CD4-positive, alpha-beta T cell treated with Interleukin-6 at 100 ng/mL for 8 hours (primary cell): ENCODE measurements at places on chromosomes 7 and 10.

GRCh38 chr7:113197274-113197673 is 78.9 kb upstream of the SMIM30 start:
- no peak for DNase-seq

- no peak for DNase-seq
Observed at GRCh38 chr7:14760730-14761478, 141.6 kb downstream of the DGKB start.

GRCh38 chr10:120861178-120861855 is 10.2 kb downstream of the WDR11 start:
- no peak for DNase-seq

- peak; percentile 53 for DNase-seq
Observed at GRCh38 chr10:122565766-122566206, 5.2 kb downstream of the DMBT1 start.

DNA sequence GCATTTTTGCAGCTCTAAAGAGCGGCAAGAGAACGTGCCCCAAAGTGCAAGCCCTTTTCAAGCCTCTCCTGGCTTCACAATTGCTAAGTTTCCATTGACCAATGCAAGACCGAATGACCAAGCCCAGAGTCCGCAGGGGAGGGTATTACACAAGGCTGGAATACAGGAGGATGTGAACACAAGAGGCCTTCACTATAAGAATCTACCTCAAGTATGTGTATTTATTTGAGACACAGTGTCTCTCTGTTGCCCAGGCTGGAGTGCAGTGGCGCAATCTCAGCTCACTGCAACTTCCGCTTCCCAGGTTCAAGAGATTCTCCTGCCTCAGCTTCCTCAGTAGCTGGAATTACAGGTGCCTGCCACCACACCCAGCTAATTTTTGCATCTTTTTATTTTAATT is 22.2 kb upstream of the TPST1 start:
- no peak for DNase-seq

DNA sequence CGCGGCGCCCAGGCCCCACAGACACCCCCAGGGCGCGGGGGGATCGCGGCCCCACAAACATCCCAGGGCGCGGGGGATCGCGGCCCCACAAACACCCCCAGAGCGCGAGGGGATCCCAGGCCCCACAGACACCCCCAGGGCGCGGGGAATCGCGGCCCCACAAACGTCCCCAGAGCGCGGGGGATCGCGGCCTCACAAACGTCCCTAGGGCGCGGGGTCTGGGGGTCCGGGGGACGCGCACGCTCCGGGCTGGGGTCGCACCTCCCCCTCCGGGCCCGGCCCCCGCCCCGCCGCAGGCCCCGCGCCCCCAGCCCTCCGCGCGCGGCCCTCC is 382 bp downstream of the DIP2C start:
- no peak for DNase-seq

DNA sequence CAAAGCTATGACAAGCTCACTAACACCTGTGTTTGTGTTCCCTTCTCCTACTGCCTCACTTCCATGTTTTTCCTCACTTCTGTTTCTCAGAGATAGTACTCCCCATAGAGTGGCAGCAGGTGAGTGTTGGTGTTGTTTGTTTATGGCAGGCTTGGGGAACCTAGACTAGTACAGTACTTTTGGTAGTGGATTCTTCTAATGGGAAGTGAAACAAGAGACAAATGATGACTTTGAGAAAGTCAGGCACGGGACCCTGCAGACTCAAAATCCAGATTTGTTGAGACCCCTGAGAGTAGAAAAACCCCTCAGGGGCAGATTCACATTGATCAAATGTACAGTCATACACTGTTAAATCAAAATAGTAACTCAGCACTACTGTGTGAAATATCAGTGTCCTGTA is 6.4 kb upstream of the CFAP69 start:
- no peak for DNase-seq

- DNase-seq: no peak
Observed at GRCh38 chr7:77887567-77887966, 89.0 kb downstream of the PHTF2 start.

DNA sequence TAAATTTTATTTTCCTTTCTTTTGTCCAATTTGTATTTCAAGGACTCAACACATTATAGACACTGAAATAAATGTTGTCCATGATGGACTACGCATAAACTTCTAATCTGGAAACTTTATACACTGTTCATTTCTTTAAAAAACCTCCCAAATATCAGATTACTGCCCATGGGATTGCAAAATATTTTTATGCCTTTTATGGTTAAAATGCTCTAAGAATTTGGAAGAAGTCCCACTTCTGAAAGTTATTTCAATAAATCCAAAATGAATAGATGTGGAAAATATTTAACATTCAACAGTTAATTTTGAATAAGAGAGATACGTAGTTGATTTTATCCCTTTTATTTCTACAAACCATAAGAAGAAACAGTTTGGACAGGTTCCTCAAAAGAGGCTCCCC is 46.1 kb downstream of the CABCOCO1 start:
- DNase-seq: no peak

DNA sequence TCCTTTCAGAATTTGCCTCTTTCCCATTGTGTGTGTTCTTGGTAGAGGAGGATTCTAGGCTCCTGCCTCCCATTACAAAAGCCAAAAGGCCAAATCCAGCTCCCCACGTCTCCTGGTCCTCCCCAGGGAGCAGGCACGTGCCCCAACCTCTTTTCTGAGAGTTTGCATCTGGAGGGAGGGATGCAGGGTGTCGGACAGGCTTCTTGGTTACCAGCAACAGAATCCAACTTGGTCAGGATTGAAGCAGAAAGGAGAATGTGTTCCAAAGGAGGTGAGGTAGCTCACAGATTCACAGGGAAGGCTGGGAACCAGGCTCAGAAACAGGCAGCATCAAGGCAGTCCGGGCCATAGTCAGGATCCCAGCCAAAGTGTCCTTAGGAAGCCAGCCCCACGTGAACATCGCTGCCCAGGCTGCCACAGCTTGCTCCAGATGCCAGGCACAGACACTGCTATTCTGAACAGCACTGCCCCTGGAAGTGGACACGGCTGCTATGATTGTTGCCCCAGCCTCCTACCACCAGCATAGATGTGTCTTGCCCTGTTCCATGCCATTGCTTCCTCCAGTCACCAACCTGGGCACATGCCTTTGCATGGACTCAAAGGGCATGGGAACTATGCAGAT is 264.2 kb upstream of the ZMIZ1 start:
- no peak for DNase-seq

- no peak for DNase-seq
Observed at GRCh38 chr10:86345859-86346798, 20.5 kb downstream of the GRID1 start.

DNA sequence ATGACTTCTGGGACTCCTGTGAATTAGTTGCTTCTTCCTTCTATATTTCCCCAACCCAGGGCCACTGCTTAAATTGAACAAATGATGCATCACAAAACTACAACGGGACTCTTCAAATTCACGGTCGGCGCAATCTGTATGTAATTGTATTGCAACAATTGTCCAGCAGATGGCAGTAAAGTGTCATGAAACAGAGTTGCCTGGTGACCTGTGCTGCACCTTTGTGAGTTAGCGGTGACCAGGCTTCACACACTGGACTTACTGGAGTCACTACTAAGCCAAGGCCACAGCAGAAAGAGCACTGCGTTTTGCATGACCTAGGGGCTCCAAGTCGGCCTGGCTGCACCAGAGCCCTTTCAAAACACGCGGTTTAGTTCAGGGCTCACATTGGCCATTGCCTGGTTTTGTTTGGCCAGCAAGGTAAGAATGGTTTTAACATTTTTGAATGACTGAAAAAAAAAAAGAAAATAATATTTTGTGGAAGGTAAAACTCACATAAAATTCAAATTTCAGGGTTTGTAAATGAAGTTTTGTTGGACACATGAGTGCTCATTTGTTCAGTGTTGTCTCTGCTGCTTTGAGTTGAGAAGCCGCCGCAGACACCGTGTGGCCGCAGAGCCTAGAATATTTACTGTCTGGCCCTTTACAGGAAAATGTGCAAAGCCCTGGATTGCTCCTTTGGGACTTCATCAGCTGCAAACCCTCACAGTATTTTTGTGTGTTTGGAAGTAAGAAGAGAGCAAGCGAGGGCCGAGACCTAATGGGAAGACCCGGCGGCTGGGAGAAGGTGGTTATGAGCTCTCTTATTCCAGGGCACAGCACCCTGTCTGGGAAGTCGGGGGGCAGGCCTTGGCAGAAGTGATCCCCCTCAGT is 23.2 kb upstream of the ZNF32 start:
- DNase-seq: peak; percentile 60

DNA sequence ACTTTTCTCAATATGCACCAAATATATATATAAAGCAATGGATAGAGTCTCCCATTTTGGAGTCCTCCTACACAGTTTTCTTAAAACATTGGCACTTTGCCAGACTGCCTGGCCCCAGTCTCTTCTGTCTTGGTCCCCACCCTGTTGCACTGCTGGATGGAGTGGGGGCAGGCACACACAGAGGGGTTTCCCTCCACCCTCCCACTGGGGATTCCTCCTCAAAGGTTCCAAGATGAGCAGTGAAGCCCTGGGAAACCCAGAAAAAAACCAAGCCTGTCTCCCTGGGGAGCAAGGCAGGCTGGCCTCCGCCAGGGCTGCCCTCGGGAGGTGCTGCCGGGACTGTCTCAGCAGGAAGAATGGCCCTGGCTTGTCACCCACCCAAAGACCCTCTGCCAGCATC is 68.0 kb downstream of the SH3PXD2A start:
- DNase-seq: no peak

DNA sequence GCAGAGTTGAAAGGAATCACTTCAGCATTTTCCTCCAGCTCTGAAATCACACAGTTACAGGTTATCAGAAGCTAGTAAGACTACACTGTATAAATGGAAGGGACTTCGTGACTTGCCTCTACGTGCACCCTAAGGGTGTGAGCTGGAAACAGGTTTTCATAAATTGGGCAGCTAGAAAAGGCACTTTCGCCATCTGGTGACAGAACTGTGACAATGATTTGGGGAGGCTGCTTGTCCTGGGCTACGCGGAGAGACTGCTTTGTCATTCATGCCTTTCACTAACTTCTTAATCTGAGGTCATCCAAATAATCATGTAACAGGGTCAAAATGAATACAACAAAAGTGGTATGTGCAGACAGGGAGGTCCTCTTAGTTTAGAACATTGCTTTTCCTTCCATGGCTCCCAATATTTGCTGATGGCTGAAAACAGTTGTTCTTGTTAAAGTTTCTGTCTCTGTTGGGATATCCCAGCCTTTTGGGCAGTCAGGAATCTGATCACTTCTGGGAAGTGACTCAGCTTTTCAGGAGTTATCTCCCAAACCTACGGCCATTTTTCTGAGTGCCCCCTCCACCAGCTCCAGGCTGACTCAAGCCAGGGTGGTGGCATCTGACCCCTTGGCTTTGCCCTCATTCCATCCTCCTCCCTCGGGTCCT is 17.8 kb downstream of the VWC2 start:
- no peak for DNase-seq

- DNase-seq: no peak
Observed at GRCh38 chr10:30821261-30821993, 191.9 kb upstream of the LYZL2 start.

DNA sequence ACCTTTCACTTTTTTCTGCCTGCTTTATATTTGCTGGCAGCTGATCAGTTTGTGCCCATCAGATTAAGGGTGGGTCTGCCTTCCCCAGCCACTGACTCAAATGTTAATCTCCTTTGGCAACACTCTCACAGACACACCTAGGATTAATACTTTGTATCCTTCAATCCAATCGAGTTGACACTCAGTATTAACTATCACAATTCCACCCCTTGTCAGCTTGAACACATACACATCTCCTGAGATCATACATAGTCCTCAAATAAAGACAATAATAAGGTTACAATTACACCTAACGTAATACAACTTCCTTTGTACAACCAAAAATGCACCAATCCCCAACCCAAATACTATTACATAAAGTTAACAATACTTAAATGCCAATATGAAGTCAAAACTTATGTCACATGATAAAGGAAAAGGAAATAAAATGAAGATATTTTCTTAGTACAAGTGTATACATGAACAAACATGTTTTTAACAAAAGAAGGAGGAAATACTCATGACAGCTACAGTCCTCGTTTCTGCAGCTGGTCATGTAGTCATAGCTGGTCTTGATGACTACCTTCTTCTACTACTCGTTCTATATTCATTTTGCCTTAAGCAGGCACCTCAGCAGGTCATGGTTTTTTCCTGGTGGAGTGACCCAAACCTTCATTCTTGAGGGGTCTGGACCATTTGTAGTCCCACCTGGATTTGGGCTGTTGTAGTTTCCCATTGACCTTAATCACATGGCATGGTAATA is 96.7 kb upstream of the CABCOCO1 start:
- DNase-seq: no peak

GRCh38 chr10:3971713-3972112 is 186.7 kb upstream of the KLF6 start:
- DNase-seq: peak; percentile 11

- peak; percentile 84 for DNase-seq
Observed at GRCh38 chr7:150974468-150975391, 3.4 kb downstream of the KCNH2 start.

DNA sequence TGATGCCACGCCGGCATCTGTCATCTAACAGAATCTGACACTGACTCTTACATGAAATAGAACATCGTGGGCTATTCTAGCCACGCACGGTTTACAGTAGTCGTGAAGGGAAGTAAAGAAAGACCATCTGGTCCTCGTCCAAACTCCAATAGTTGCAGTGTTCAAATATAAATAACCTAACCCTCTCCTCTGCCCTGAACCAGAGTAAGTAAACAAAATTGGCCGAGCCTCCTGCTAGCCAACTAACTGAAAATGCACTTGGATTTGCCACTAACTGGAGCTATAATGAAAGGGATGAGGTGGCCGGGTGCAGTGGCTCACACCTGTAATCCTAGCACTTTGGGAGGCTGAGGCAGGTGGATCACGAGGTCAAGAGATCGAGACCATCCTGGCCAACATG is 29.5 kb upstream of the ZC3HAV1L start:
- no peak for DNase-seq

- no peak for DNase-seq
Observed at GRCh38 chr7:5314864-5315263, 32.1 kb downstream of the SLC29A4 start.

- no peak for DNase-seq
Observed at GRCh38 chr7:155001756-155002410, 1.0 kb downstream of the PAXIP1 start.

- DNase-seq: no peak
Observed at GRCh38 chr10:98418665-98419468, 3.9 kb upstream of the PYROXD2 start.

DNA sequence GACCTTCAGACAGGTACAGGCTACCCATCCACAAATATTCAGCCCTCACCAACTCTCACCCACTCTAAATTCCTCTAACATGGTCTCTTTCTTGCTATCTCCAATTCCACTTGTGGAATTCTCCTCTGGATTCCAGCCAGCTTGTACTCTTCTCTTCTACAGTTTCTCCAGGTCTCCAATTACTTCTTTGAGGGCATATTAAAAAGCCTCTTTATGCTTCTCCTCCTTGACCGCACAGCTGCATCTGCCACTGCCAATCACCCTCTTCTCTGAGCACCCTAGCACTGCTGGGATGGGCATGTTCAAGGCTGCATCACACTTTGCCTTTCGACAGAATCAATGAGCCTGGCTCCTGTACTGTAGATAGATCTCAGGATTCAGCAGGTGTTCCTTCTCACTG is 101.5 kb upstream of the ANKRD1 start:
- DNase-seq: no peak

- no peak for DNase-seq
Observed at GRCh38 chr7:1695800-1696454, 25.9 kb downstream of the ELFN1 start.

- DNase-seq: no peak
Observed at GRCh38 chr10:100446130-100446761, 16.6 kb upstream of the WNT8B start.
